ENCODE measurements at places on chromosomes 12 and 14.

DNA sequence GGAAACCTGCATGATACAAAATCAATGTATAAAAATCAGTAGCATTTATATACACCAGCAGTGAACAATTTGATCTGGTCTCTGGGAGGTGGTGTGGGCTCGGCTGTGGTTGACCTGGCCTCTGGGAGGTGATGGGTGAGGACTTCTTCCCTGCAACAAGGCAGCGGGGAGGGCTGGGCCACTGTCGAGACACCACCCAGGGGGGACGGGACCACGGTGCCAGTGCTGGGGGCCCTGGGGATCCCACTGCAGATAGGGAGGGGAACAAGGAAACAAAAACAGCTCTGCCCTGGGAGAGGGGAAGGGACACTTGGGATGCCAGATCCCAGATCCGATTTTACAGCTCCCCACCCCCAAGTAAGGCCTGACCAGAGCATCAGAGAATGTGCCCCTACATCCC lies 189.6 kb upstream of the SFSWAP start:
- no peak for DNase-seq

GRCh38 chr14:36756226-36756625 lies 94.6 kb downstream of the PAX9 start:
- no peak for DNase-seq

DNA sequence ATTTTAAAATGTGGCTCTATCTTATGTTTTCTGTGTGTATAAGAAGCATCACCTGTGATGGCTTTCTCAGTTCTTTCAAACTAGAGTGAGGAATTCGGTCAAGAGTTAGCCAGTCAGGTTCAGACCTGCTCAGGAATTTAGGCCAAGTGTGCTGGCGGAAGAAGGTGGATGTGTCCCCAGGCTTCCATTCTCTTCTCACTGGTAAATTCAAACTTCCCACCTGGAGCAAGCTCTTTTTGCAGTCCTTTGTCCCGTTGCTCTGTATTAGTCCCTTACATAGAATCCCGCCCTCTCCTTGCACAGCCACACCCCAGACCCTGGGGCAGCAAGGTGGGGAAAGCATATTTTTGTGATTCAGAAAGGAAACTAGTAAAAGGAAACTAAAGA lies 124.7 kb upstream of the PWP1 start:
- no peak for DNase-seq

DNA sequence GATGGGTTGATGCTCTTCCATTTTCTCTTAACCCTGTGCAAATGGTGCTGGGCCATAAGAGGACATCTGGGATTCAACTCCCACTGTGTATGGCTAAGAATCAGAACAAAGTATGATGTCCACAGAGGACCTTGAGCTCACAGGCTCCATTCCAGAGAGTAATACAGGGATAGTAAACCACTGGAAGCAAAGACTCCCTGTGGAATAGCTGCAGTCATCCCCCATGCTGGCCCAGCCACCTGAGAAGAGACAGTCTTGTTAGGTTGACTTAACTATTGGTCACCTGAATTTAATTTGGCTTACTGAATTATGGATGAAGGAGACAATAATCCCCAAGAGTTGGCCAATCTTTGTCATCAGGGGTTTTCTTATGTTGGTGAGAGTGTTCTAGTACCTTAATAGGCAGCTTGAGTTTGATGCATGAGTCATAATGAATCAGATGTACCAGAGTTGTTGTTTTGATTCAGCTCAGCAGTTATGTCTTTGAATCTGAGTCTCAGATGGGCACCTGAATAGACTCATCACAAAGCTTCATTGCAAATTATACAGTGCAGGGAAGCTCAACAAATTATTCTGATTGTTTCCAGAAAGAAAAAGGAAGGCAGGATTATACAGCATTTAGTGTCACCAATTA lies 122.7 kb downstream of the SSPN start:
- no peak for DNase-seq

GRCh38 chr12:386651-387050 lies 2.5 kb downstream of the KDM5A start:
- no peak for DNase-seq

DNA sequence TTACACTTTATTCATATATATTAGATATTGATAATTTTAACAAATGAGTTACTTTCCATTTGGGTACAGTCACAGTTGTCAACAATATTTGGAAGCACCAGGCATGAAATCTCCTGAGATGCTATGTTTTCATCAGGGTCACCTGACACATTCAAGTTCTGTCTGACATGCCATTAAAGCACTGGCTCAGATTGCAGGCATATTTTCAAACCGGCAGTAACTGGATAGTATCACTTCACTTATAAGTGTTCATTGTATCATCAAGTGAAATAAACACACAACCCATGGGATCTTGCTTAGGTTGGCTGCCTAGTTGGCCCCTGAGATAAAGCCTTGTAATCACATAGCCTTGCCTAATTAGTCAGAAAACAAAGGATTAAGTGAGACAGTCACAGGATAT lies 4.8 kb downstream of the IFNG start:
- no peak for DNase-seq

DNA sequence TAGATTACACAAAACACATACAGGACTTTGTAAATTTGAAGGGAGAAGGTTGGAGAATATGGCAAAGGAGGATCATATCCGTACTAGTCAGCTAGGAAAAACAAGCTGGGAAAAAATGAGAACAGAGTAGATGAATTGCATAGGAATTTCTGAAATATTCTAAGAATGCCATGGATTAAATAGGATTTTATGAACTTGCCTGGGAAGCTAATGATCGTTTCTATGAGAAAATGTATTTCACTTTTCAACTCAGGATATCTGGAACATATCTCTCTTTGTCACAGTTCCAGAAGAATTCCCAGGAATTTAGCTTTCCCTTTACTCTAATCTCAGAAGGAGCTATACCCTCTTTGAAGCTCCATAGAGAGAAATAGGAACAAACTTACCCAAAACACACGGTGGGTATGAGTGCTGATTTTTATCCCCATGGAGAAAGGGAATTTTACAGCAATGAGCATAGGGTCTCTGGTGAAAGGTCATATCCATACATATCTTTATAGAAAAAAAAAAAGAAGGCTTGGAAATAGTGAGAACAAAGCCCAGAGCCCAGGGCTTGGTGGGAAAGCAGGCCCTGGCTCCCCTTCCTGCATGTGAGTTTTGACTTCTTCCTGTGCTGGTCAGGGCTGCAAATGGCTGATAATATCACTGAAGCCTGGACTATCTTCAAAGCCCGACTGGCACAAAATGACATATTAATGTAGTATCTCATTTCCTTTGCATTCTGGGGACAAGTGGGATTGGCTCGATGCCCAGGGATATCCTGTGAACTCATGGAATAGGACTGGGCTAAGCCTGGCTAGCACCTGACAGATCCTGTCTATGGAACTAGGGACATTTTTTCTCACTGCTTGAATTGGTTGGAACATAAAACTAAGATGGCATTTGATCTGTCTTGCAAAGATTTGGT lies 136.3 kb downstream of the AEBP2 start:
- peak; percentile 50 for DNase-seq

Measured in SHP77 treated with DMSO at 0.1 percent for 48 hours (cell line).